ENCODE measurements at places on chromosomes 7 and 10. TPM values are rescaled to one million over a fixed set of nuclear protein-coding genes. Genes with fewer than 3 reads are reported as not detected.

The FAM24B gene
- 3.2 TPM for total RNA-seq

The ZNF853 gene
- 4.6 TPM for total RNA-seq

The FOXI2 gene
- total RNA-seq: not detected

The TMEM26 gene
- not detected for total RNA-seq

The MTPN gene
- 108 TPM for total RNA-seq

The GALNT17 gene
- not detected for total RNA-seq

The HHEX gene
- 36.8 TPM for total RNA-seq

Data from dermis microvascular lymphatic vessel endothelial cell (primary cell).